ENCODE measurements at places on chromosomes 2 and 18.

- DNase-seq: no peak
Observed at GRCh38 chr2:100011272-100011731, 131.1 kb downstream of the AFF3 start.

DNA sequence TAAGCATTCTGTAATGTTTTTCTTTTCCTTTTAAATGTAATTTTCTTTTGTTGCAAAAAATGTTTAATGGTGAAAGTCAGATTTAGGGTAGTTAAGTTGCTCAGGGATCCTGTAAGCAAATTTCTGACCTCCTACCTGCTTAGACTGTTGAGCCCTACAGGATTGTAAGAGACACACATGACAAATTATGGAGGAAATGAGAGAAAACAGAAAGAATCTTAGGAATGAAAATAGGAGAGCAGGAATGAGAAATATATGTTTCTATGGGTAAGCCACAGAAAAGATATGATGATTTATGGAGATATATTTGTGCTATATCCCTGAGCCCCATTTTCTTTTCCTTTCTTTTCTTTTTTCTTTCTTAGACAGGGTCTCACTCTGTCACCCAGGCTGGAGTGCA is 28.3 kb downstream of the CYBRD1 start:
- no peak for DNase-seq

DNA sequence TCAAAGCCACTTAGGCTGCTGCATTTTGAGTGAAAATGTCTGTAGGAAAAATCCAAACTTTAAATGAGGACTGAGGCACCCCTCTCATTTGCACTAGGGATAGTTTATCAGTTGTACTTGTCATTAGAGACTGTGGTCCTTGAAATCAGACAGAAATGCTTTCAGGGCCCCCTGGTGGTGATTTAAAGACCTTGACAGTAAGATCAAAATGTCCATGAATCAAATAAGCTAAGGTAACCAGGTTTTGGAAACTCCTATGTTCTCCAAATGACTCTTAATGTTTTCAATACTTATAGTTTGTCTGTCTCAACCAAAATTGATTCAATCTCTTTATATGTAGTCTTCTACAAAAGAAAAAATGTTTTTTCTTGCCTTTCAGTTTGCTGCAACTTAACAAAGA is 28.8 kb upstream of the DDX18 start:
- peak; percentile 54 for DNase-seq

GRCh38 chr2:69683170-69683971 is 39.8 kb upstream of the AAK1 start:
- DNase-seq: peak; percentile 72

DNA sequence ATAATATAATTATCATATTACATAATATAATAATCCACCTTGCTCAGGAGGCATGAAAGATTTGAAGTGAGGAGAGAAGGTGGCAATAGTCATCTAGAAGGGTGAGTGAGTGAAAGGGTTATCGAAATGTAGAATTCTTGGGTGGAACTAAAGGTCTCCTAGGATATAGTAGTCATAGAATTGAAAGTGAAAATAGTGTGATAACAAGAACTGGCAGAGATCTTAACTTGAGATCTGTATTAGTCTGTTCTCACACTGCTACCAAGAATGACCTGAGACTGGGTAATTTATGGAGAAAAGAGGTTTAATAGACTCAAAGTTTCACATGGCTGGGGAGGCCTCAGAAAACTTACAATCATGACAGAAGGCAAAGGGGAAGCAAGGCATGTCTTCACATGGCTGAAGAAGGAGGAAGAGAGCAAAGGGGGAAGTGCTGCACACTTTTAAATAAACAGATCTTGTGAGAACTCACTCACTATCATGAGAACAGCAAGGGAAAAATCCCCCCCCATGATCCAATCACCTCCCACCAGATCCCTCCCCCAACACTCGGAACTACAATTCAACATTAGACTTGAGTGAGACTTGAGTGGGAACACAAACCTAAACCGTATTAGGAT is 351.5 kb downstream of the NR4A2 start:
- no peak for DNase-seq

- no peak for DNase-seq
Observed at GRCh38 chr18:63374540-63374939, 7.5 kb upstream of the KDSR start.

DNA sequence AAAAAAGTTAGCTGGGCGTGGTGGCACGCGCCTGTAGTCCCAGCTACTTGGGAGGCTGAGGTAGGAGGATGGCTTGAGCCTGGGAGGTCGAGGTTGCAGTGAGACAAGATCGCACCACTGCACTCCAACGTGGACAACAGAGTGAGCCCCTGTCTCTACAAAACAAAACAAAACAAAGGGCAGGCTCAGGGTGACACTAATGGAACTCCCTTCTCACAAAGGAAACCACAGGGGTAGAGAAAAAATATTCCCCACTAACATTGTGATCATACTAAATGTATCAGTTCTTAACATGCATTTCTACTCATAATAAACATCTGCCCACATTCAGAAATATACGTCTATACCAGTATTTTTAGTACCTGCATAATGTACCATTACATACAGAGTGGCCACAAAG is 21.1 kb downstream of the STAM2 start:
- DNase-seq: no peak

- no peak for DNase-seq
Observed at GRCh38 chr2:112644155-112644932, 1.4 kb upstream of the SLC20A1 start.

- no peak for DNase-seq
Observed at GRCh38 chr18:7370802-7371201, 139.9 kb downstream of the LRRC30 start.

DNA sequence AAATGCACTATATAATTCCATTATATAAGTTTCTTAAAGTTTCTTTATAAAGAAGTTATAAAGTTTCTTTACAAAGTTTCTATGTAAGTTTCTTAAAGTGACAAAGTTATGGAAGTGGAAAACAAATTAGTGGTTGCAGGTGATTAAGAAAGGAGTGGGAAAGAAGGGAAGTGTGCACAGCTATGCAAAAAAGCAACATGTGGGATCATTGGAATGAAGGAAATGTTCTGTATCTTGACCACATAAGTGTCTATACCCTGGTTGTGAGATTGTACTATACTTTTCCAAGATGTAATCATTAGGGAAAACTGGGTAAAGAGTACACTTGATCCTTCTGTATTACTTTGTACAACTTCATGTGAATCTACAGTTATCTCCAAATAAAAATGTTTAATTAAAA is 1541.1 kb downstream of the LRP1B start:
- no peak for DNase-seq

DNA sequence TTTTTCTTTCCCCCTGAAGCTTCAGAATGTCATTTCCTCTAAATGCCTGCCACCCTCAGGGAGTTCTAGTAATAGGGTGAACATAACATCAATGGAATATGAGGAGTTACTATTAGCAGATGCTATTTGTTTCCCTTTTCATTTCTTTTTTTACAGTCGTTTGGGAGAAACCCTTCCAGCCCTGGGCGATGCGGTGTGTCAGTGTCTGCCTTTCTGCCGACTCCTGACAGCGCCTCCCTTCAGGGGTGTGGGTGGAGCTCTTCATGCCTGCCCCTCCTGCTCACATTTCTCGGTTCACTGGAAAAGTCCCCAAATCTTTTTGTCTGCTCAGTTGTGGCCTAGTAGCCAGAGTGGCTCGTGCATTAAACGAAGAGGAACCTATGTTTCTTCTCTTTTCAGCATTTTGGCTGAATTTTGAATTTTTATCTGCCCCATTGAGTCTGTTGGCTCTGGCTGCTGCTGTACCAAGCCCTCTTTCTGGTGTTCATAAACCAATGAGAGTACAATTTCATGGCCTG is 72.3 kb downstream of the FMNL2 start:
- DNase-seq: peak; percentile 56

GRCh38 chr2:240575101-240575965 is 7.0 kb downstream of the RNPEPL1 start:
- DNase-seq: no peak

GRCh38 chr2:154603682-154604081 is 94.8 kb upstream of the KCNJ3 start:
- no peak for DNase-seq

DNA sequence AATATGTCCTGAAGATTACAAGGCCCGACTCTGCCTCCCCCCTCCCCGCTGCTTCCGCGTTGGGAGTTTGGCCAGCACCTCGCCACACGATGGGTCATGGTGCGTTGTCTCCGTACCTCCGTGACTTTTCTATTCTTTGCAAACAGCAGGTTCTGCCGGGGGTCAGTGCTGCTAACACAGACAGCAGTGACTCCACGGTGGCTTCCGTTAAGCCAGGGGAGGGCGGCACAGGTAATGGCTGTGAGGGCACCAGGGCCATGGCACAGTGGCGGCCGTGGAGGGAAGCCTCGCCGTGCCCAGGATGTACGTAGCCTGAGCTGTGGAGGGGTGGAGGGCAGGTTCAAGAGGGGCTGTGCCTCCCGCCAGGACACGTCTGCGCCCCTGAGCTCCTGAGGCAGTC is 115.5 kb downstream of the NFATC1 start:
- no peak for DNase-seq

- DNase-seq: no peak
Observed at GRCh38 chr18:69408522-69408921, 7.8 kb downstream of the DOK6 start.

- DNase-seq: no peak
Observed at GRCh38 chr2:165631089-165631488, 161.6 kb downstream of the CSRNP3 start.

DNA sequence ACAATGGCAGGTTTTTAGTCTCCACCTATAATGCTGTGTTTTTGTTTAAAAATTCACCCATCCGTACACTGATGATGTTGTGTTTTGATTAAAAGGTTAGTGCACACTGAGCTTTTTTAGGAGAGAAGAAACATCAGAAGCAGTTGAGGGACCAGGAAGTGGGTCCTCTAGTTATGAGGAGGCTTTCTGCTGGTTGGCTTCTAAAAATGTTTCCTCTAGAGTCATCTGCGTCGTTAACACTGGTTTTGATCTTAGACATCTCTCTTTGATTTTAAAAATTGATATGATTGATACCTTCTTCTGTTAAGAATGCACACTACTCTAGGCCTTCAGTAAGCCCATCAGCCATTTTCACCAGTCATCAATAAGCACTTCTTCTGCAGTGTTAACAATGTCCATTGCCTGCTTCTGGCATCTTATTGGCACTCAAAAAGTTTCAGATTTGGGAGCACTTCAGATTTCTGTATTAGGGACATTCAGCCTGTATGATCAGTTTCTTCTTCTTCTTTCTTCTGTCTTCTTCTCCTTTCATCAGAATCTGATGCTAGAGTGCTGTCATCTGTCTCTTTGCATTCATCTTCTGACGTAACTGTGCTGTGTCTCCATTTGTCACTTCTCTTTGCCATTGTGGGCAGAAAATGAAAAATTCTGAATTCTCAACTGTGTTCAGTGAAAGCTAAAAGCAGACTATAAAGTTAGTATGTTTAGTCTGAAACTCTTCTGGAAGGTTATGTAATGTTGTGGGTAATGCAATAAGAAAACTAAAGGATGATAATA is 56.3 kb downstream of the PHLPP1 start:
- DNase-seq: peak; percentile 85

- DNase-seq: no peak
Observed at GRCh38 chr2:28564346-28564745, 68.5 kb downstream of the PLB1 start.

DNA sequence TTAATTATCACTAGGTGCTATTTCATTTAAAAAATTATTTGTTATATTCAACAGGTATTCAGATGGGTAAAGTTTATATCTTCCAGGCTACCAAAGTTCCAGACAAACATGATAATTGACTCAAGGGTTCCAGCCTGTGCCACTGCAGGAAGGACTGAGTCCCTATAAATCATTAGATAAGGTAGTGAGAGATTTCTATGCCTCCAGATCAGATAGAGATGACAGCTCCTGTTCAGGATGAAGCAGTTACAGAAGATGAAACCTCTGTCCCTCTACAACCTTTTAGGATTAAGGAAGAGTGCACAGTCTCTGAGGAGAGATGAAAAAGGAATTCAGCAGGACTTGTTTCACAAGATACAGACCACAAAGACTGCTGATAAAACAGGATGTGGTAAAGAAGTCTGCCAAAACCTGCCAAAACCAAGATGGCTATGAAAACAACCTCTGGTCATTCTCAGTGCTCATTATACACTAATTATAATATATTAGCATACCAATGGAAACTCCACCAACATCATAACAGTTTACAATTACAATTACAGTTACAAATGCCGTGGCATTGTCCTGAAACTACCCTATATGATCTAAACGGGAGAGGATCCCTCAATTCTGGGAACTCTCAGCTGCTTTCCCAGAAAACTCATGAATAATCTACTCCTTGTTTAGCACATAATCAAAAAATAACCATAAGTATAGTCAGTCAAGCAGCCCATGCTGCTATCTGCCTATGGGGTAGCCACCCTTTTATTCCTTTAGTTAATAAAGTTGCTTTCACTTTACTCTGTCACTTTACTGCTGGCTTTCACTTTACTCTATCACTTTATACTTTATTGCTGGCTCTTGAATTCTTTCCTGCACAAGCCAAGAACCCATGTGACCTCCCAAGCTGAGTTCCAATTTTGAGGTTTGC is 288.5 kb downstream of the PDE11A start:
- DNase-seq: peak; percentile 22
